Stimulated activated CD4-positive, alpha-beta T cell treated with anti-CD3 and anti-CD28 coated beads, Interleukin-4, amount 100 ng/mL, for 4 hours (primary cell): ENCODE measurements at places on chromosomes 16 and 17.
A peak's percentile ranks its signal among the peaks of the same experiment; 100 is the strongest.

DNA sequence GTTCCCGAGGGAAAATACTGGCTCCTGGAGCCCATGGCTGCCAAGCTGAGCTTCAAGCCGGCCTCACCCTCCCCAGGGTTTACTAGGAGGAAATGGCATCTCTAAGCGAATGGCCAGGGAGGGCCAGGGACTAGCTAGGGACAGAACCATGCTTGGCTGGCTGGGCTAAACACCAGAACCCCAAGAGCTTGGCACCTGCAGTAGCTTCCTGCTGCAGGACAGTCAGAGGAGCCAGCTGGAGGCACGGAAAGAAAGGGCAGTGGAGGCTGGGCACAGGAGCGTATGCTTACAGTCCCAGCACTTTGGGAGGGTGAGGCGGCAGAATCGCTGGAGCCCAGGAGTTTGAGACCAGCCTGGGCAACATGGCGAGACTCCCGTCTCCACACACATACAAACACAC, 33.7 kb downstream of the PEMT start:
- DNase-seq: no peak

DNA sequence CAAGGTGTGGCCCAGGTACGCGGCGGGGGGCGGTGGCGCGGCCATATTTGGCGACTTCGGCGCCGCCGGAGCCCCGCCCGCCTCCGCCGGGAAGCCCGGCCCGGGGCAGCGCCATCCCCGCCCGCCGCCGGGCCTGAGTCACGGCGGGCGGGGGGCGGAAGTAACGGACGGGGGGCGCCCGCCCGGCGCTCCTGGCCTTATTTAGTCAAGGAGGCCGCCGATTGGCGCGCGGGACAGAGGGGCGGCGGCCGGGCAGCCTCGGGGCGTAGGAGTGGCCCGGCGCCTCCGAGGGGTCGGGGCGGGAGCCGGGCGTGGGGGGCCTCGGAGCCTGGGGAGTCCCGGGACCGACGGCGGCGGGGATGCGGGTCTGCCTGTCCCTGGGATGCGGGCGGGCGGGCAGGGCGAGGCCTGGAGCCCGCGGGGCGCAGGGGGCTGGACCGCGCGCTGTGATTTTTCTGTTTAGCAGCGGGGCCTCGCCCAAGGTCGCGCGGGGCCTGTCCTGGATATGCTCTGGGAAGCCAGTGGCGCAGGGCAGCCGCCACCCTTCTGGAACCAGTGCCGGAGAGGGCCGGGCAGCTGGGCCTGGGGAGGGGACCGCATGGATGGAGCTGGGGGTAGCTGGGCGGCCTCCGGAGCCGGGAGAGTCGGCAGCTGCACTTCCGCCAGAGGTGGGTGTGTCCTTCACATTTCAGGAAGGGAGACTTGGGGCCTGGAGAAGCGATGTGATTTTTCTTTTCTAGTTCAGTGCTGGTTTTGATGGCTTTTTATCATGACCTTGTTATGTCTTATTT, 2.3 kb upstream of the ACTG1 start:
- peak; percentile 80 for DNase-seq

GRCh38 chr17:40026816-40027613, 11.8 kb downstream of the CSF3 start:
- DNase-seq: peak; percentile 65

GRCh38 chr17:80724775-80725266, 180.2 kb downstream of the RPTOR start:
- no peak for DNase-seq

GRCh38 chr16:74448990-74449389, 27.7 kb upstream of the CLEC18B start:
- DNase-seq: no peak

DNA sequence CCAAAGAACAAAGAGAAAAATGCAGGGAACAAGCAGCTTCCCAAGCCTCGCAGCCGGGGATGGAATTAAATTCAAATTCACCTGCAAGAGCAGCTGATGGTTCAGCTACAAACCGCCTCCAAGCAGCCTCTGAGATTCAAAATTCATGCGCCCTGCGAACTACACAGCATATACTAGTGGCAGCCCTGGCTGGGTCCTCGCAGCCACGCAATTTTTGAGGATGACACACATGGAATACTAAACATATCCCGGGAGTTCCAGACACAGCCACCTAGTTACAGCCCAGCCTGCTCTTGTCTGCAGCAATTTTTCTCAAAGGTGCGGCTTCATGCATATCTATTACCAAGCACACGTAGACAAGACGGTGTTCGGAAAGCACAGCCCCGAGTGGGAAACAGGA, 35.9 kb upstream of the KIFC3 start:
- DNase-seq: no peak

- no peak for DNase-seq
These were observed 37.2 kb downstream of the MAP2K6 start for GRCh38 chr17:69451416-69452394.
